ENCODE measurements at places on chromosomes 12 and 14.

GRCh38 chr14:91360490-91361232, 57.0 kb downstream of the CCDC88C start:
- no peak for DNase-seq

DNA sequence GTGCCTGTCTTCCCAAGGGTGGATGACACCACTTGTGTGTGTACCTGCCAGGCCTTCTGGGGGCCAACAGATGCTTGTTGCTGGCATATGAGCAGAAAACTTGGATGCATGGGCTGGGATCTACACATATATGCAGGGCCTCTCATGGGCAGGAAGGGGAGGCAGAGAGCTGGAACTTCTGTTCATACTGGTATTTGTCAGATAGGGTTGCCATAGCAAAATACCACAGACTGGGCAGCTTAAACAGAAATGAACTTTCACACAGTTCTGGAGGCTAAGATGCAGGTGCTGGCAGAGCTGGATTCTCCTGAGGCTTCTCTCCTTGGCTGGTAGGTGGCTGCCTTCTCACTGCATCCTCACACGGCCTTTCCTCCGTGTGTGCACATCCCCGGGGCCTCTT, 121.8 kb downstream of the SUDS3 start:
- no peak for DNase-seq

DNA sequence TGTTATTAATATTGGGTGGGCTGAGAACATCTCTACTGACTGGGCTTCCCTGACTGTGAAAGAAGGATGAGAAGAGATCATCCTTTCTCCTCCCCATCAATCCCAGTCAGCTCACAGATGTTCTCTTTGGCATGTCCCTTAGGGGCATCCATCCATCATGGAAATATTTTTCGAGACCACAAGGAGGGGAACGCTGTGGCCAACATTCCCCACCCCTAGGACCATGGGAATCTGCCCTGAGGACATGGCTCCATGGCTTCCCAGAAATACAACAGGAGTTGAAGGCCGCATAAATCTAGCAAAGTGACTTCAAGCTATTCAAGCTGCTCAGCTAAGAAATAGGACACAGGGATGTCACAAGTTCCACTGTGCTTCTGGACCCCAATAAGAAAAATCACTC, 456.8 kb downstream of the MED13L start:
- no peak for DNase-seq

DNA sequence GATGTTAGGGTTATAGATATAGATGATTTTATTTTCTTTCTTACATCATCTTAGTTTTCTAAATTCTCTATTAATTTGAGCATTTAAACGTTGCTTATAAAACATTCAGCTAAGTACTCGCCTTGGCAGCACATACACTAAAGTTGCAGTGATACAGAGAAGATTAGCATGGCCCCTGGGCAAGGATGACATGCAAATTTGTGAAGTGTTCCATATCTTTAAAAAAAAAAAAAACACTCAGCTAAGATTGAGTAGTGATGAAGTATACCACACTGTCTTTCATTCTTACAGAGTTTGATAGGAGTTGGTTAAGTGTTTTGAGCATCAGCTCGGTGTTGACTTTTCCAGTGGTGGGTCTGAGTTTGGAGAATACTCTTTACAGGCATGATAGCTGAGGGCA, 72.3 kb downstream of the FRMD6 start:
- DNase-seq, result no peak

DNA sequence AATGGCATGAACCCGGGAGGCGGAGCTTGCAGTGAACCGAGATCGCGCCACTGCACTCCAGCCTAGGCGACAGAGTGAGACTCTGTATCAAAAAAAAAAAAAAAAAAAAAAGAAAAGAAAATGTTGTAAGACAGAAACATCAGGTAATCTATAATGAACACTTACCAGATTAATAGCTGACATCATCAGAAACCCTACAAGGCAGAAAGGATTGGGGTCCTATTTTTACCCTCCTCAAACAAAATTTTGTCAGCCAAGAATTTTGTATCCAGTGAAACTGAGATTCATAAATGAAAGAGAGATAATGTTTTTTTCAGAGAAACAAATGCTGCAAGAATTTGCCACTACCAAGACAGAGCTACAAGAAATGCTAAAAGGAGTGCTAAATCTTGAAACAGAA, 14.1 kb downstream of the CLEC1A start:
- DNase-seq, result no peak

DNA sequence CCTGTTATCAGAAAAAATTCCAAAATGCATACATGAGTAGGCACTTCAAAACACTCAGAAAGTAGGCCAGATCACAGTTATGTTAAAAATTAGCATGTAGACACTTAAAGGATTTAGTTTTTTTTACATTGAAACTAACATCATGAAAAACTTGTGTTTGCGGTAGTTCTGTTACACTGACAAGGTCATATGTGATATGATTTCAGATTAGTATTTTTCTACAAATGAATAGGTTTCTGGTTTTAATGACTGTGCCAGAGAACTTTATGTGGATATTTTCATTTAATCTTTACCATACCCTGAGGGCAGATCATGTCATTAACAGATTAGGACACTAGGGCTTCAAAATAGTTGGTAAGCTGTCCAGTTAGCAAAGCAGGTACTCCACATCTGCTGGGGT, 20.7 kb downstream of the YARS2 start:
- no peak for DNase-seq

GRCh38 chr12:21350975-21351374, 16.3 kb upstream of the SLCO1A2 start:
- no peak for DNase-seq

GRCh38 chr14:64726585-64726890, 22.3 kb downstream of the PLEKHG3 start:
- DNase-seq, result no peak

DNA sequence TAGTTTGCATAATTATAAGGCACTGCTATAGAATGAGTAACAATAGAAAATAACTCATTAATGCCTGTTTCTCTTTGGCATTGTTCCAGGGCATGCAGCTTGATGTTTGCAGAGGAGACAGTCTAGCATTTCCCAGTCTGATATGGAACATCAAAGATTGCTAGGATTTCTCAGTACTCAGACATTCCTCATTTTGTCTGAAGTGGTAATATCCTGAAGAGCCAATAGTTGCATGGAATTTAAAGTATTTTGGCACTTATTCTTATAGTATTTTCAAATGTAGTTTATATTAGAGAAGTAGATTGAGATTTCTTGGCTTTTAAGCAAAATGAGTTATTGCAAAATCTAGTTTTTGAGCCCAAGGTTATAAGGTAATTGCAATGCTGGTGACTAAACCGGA, 337.3 kb upstream of the E2F7 start:
- no peak for DNase-seq

DNA sequence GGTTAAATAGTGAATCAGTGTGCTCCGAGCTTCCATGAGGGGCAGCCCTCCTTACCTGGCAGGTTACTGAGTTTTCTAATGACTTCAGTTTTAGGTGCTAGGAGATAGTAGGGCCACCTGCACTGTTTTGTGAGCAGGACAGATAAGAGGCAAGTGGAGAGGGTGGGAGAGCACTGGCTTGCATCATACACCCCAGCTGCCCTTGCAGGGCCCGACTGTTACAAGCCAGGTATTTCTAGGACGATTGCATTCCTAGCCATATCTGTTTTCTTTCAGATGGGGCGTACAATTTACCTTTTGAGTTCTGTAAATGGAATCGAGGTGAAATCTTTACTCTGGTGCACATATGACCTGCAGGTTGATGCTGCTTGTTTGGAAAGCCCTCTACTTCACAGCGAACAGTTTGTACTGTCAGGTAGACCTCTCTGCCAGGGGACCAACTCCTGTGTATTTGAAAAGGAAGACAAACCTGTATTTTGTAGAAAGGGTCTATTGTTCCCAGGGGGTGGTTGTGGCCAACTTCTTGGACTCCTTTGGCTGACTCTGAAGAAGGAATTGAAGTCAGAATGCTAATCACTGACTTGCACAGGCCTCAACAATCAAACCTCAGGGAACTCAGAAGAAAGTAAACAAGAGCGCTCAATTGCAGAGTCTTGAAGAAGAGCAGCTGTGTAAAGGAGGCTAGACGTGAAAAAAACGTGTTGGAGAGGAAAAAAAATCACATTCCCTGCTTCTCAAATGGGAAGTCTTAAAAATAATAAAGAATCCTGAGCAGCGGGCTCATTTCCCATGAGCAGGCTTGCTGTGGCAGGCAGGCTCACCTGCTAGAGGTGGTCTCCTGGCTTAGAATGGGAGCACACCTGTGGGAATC, 57.3 kb downstream of the ETV6 start:
- DNase-seq, result no peak

DNA sequence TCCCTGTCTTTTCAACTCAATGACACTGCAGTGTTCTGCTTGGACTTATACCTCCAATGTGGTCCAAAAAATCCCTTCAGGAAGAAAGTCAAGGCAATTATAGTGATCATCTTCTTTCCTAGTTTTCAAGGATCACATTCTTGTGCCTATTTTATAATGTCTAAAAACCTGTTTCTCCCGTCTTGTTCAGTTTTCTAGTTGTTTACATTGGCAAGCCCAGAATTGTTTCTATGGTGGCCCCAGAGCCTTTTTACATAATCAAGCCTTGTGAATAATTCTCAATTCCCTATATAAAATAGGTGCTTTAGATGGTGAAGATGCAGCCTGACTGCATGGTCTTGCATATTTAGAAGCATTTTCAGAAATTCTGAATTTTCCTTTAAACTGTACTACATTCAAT, 14.5 kb upstream of the LDHB start:
- DNase-seq, result no peak

GRCh38 chr12:3252450-3252891, 175.3 kb downstream of the TSPAN9 start:
- no peak for DNase-seq

DNA sequence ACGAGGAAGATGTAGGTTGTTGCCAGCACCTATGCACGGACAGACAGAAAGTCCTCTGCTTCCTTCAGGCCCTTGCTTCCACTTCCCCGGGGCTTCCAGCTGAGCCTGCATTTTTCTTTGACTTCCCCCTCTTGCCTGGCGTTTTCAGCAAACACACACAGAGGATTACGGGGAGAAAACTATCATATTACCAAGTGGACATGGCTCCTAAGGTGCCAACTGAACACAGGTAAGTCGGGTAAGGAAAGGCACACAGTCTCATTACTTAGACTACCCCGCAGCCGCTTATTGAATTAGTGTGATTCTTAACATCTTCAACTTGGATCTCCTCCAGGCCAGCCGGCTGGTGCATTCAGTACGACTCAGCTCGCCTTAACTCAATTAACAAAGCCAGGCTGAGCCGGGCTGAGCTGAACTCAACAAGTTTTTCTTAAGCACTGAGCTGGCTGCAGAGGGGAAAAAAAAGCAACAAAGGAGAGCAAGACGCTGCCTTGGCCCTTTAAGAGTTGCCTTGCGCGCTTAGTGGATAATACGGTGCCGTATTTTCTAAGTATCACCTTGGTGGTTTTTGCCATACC, 19.2 kb upstream of the MAP1LC3B2 start:
- no peak for DNase-seq

GRCh38 chr12:49796155-49796554, 32.1 kb downstream of the NCKAP5L start:
- no peak for DNase-seq

GRCh38 chr12:1424674-1425395, 169.5 kb downstream of the FBXL14 start:
- DNase-seq, result no peak

- no peak for DNase-seq
Measured at GRCh38 chr12:13566292-13566691, 369.8 kb downstream of the EMP1 start.

GRCh38 chr12:129753586-129753985, 150.2 kb downstream of the TMEM132D start:
- DNase-seq, result no peak

GRCh38 chr14:100374270-100374669, 51.1 kb downstream of the SLC25A47 start:
- DNase-seq, result no peak

- DNase-seq, result no peak
Measured at GRCh38 chr12:117592588-117593305, 231.3 kb upstream of the NOS1 start.

DNA sequence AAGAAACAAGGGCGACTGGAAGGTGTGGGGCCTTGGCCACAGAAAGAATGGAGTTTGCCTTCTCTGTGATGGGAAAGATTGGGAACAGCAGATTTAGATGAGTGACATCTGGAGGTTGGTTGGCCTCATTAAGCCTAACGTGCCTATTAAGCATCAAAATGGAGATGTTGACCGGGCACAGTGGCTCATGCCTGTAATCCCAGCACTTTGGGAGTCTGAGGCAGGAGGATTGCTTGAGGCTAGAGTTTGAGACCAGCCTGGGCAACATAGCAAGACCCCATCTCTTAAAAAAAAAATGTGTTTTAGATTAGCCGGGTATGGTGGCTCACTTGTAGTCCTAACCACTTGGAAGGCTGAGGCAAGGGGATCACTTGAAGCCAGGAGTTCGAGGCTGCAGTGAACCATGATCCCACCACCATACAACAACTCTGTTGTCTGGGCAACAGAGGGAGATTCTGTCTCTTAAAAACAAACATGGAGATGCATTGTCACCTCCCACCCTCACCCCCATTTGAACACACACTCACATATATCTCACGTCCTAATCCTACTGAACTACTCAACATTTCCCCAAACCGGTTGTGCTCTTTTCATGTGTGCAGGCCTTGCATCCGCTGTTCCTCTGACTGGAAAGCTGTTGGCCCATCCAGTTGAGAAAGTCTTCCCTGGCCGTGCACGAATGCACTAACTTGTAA, 172.1 kb downstream of the ETV6 start:
- no peak for DNase-seq

- no peak for DNase-seq
Measured at GRCh38 chr14:23093104-23093503, 1.8 kb downstream of the ACIN1 start.

DNA sequence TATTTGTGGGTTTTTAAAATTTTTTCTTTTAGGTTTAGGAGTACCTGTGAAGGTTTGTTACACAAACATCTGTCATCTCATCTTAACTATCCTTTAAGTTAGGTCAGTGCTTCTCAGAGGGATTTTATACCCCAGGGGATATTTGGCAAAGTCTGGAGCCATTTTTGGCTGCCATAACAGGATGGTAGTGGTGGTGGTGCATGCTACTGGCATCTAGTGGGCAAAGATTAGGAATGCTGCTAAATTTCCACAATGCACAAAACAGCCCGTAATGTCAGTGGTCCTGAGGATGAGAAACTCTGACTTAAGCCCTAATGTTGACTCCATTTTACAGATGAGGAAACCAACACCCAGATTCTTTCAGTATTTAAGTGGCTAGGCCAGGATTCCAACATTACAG, 85.2 kb upstream of the MYF6 start:
- no peak for DNase-seq

DNA sequence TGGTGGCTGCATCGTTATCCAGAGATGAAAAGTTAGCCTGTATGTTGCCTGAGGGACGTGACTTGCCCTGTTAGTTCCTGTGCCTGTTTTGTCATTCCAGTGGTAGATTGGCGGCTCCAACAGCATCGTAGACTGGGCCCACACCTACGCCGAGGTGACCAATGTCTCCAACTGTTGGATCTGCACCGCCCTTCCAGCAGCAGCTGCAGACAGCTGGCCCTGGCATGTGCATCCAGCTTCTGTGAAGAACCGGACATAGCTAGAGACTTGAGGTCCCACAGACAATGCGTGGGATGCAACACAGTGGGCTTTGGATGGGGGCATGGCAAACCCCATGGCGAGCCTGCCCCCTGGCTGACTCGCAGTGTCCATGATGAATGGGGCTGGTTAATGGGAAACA, 93.0 kb upstream of the TMPO start:
- no peak for DNase-seq

GRCh38 chr14:75281654-75282019, 3.0 kb downstream of the FOS start:
- DNase-seq, result no peak

All from GM10248 (cell line).